ENCODE measurements at places on chromosomes 6 and 20.

DNA sequence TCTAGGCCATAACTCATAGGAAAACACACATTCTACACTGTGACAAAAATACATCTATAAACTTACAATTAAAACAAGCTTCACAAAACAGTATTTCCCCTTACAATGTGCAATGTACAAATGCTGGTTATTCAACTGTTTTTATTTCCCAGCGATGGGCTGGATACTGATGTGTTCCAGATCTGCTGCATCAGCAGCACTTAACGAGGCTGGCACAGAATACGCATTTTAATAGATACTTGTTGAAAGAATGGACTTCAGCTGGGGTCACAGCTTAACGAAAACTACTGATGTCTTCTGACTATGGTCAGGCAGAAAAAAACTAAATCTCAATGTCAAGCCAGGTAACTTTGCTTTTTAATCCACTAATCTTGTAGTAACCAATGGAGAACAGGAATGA, 70.9 kb downstream of the B4GALT5 start:
- DNase-seq = no peak

DNA sequence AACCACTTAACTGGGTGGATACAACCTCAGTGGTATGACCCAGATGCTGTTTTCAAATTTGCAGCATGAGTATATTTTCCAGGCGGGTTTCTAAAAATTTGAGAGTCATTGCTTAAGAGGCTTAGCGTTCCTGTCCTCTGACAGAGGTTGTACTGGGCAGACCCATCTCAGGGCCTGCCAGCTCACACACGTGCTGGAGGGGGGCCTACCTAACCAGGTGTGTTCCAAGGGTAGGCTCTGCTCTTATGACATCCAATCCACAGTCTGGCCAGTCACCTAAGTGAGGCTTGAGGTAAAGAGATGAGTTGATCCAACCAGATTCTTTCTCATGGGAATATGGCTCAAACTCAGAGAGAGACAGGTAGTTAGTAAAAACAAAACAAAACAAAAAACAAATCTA, 1.3 kb downstream of the LYRM4 start:
- no peak for DNase-seq

DNA sequence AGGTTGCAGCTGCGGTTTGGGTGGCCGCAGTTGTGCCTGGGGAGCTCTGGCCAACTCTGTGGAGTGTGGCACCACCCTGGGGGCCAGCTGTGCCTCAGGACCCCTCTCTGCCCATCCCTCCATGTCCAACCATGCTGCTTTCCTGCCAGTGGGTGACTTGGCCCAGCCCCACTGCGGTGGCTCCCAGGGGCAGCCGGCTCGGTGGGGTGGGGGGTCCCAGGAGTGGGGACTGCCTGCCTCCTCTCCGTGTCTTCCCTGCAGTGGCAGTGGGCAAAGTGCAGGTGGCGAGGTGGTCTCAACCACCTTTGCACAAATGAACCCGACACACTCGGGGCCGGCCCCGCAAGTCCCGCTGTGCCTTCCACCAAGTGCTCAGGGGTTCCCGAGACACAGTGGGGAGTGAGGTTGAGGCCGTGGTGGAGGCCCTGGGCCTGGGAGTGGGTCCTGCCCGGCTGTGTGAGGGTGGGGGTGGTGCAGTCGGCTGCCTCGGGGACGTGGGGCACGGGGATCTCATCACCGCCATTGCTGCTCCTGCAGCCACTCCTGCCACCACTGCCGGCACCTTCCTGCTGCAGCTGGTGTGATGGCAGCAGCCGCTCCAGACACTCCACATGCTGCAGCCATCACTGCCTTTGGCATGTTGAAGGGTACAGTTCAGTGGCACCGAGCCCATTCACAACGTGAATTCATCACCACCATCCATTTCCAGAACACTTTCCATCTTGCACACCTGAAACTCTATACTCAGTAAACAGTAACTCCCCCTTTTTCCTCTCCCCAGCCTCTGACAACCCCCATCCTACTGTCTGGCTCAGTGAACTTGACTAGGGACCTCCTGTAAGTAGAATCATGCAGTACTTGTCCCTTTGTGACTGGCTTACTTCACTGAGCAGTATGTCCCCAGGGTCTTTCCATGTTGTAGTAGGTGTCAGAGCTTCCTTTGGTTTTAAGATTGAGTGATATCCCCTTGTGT, 10.7 kb upstream of the SLCO4A1 start:
- no peak for DNase-seq

DNA sequence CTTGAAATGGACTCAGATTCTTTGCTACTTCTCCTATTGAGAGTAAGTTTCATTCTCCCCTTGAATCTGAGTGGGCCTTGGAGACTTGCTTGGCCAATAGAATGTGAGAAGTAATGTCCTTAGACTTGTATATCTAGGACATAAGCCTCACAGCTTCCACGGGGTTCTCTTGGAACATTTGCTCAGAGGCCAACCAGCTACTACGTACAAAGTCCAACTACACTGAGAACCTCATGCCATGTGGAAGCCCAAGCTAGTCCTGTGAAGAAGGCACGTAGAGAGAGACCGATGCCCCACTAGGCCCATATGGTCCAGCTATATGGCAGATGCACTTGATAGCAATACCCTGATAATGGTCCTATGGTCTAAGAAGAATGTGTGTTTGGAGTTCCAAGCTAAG, 22.9 kb downstream of the TMEM14A start:
- no peak for DNase-seq

DNA sequence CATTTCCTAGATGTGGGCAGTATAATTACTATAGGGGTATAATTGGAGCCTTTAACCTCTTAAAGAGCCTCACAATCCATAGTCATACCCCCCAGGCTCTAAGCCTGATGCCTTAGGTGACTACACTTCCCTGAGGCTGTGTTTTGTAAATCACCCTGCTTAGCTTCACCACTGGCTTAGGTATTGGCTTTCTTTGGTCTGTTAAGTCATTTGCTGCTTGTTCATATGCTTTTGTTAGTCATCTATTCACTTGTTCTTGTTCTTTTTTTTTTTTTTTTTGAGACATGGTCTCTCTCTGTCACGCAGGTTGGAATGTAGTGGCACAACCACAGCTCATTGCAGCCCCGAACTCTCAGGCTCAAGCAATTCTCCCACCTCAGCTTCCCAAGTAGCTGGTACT, 26.7 kb downstream of the KAT14 start:
- DNase-seq = no peak

DNA sequence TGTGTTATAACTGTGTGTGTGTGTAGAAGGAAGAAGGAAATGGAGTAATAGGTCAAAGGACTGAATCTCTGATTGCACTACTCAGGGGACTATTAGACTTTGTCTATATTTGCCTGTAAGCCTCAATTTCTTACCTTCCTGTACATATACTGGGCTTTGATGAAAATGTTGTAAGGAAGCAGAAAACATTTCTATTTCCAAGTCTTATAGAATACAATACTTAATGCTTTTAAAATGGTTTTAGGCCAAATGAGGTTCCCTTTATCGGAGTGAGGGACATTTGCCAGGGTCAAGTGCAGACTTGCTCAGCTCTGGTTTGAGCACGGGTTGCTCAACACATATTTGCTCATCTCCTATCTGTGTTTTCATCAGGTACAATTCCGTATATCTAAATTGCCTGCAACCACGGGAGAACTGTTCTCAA, 28.3 kb downstream of the MEP1A start:
- no peak for DNase-seq
